GM23338 (cell line): ENCODE measurements at places on chromosomes 11 and 22.
A peak's percentile ranks its signal among the peaks of the same experiment; 100 is the strongest.

GRCh38 chr11:72433455-72434036 lies 785 bp downstream of the CLPB start:
- no peak overlapping the region for H3K27ac ChIP-seq
- no peaks in the 10 kb centered on the region for H3K27me3 ChIP-seq

GRCh38 chr22:40463683-40464082 lies 93.3 kb downstream of the SGSM3 start:
- H3K27ac ChIP-seq = no peak overlapping the region
- H3K4me1 ChIP-seq = no peaks in the 10 kb centered on the region
- H3K27me3 ChIP-seq = no peaks in the 10 kb centered on the region
- H3K4me3 ChIP-seq = no peak overlapping the region
- H3K36me3 ChIP-seq = no peaks in the 10 kb centered on the region
- DNase-seq = no peak

- no peaks in the 10 kb centered on the region for H3K27me3 ChIP-seq
- DNase-seq = no peak
- no peaks in the 10 kb centered on the region for H3K36me3 ChIP-seq
- no peak overlapping the region for H3K27ac ChIP-seq
- no peak overlapping the region for H3K4me3 ChIP-seq
- peaks cover 38% of the 10 kb centered on the region for H3K4me1 ChIP-seq
Measured at GRCh38 chr11:94730153-94730552, 38.0 kb upstream of the AMOTL1 start.

DNA sequence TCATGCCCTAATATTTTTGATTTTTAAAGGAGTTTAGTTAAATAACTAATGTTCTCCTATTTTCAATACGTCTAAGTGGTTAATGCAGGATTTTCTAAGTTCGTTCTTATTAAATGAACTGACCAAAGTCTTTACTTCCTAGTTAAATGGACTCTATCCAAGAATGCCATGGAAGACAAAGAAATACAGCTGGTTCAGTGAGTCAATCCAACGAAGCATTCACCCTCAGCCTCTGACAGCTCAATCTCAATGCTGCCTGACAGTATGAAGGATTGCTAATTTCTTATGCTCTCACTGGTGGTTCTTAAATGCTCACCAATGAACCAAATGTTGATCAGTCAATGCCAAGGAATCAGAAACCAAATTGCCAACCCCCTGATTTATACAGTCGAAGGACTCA lies 219.4 kb downstream of the CADM1 start:
- peaks cover 4% of the 10 kb centered on the region; the same call in 1 of the 2 replicates for H3K4me1 ChIP-seq
- no peak overlapping the region for H3K4me3 ChIP-seq
- no peaks in the 10 kb centered on the region for H3K27me3 ChIP-seq
- no peak for DNase-seq
- no peak overlapping the region for H3K27ac ChIP-seq

GRCh38 chr11:127017482-127017881 lies 16.9 kb upstream of the KIRREL3 start:
- peak; percentile 63 for DNase-seq
- H3K27ac ChIP-seq = no peak overlapping the region
- no peaks in the 10 kb centered on the region for H3K27me3 ChIP-seq

- no peaks in the 10 kb centered on the region for H3K27me3 ChIP-seq
- H3K27ac ChIP-seq = no peak overlapping the region
- no peak overlapping the region for H3K4me3 ChIP-seq
- no peaks in the 10 kb centered on the region for H3K36me3 ChIP-seq
Measured at GRCh38 chr22:32583074-32583682, 108.6 kb downstream of the FBXO7 start.

GRCh38 chr11:130415731-130416529 lies 12.5 kb downstream of the ADAMTS8 start:
- no peak for DNase-seq
- H3K27ac ChIP-seq = no peak overlapping the region
- H3K36me3 ChIP-seq = no peaks in the 10 kb centered on the region; the same call in 1 of the 2 replicates
- no peak overlapping the region for H3K4me3 ChIP-seq

DNA sequence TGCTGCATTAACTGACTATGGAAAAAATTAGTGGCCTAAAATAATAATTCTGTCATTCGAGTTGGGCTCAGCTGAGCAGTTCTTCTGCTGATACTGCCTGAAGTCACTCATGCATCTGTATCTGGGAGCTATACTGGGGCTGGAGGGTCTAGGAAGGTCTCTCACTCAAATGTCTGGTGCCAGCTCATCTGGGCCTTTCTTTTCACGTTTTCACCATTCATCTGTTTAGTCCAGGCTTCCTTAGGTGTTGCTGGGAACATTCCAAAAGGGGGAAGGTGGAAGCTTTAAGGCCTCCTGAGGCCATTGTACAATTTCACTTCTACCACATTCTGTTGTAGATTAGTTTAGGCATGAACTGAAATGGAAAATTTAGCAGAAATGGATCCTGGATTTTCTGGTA lies 28.0 kb downstream of the YAP1 start:
- H3K27me3 ChIP-seq = no peaks in the 10 kb centered on the region
- H3K4me1 ChIP-seq = peaks cover 16% of the 10 kb centered on the region
- DNase-seq = no peak
- H3K27ac ChIP-seq = no peak overlapping the region
